AG04449 (cell line): ENCODE measurements at places on chromosomes 6 and 20.

DNA sequence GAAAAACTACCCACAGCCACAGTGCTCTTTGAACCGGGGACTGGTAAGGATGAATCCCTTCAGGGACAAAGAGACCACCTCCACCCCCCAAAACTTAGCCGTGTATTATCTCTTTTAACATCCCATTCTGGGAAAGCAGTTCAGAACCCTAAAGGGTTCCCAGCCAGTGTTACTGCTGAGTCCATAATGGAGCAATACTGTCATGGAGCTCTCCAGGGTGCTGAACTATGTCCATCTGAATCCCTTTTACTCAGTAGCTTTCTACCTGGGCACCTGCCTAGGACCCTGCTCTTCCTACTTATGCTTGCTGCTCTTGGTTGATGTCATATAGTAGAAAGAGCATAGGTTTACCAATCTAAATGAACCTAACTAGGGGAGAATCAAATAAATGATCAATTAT lies 22.3 kb upstream of the SAYSD1 start:
- no peak for DNase-seq

GRCh38 chr20:54149765-54150264 lies 24.0 kb downstream of the CYP24A1 start:
- no peak for DNase-seq

- DNase-seq, result no peak
These were observed 496 bp upstream of the BEND3 start for GRCh38 chr6:107115695-107116327.

GRCh38 chr20:36408219-36408618 lies 102.1 kb downstream of the DLGAP4 start:
- DNase-seq, result no peak

DNA sequence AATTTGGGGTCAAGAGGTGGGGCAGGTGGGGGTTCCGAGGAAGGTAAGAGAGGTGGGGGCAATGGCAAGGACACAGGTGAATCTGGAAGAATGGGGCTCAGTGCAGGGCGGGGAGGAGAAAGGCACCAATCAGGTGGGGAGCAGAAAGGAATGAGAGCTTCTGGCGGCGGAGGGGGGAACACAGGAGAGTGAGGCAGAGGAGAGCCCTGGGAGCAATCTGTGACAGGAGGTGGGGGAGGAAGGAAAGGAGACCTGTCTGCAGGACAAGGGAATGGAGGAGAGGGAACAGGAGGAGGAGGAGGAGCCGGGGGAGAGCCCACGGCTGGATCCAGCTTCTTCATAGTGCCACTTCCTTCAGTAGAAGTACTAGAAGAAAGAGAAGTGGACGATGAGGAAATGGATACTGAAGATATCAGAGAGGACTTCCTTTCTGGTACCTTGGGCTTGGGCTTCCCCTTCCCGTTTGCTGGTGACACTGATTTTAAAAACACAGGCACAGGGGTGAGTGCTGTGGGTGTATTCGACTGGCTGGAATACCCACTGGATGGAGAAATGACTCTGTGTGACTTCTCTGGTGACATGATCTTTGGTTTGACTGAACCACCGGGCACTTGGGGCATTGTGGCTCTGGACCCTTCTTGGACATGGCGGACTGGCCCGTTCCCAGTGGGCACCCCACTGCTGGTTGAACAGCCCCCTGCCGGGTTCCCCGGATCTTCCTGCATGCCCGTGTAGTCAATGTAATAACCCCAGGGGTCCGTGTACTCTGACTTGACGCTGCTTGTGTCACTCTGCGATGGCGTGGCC lies 27.4 kb downstream of the HEBP2 start:
- no peak for DNase-seq

DNA sequence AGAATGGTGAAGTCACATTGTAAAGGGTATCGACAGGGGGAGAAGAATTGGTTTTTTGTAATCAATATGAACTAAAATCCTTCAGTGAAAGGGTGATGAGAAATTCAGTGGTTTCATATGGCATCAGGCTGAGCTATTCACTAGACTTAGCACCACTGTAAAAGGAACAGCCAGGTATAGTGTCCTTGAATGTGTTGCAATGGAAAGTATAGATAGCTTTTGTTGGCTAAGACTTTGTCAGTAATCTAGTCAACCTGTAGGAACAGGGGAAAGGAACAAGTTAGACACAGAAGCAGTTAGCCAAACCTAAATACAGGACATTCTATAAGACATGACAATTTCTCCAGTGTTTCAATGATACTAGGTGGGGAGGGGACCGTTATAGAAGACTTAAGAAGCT lies 172.6 kb upstream of the MOCS1 start:
- no peak for DNase-seq

GRCh38 chr20:13610184-13610583 lies 28.5 kb downstream of the TASP1 start:
- no peak for DNase-seq

- no peak for DNase-seq
These were observed 128.7 kb downstream of the EYA4 start for GRCh38 chr6:133369773-133370272.

DNA sequence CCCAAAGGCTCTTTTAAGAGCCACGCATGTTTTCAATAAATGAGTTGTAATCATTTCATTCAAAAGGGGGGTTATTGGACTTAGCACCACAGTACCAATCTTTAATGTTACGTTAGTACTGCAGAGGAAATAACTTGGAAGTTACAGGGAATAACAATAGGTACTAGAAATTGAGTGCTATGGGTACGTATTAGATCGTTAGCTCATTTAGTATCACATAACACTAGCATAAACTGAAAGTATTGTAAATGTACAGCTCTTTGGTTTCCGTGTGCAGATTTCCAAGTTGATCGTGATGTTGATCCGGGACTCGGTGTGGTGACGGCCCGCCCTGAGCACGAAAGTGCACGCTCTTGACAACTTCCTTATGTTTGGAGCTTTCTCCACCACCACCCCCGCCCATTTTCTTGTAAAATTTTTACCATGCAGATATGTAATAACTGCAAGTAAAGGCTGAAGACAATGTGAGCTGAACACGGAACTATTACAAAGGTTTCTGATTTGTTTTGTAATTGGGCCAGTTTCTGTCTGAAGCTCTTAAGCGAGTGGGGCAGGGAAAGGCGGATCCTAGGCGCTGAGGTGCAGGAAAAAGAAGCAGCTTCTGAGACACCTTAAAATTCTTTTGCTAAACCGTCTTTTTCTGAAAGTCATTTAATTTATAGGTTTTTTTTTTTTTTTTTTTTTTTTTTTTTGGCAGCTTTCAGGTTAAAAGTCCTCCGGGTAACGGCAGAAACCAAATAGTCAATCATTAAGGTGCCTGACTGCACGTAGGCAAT lies 71.5 kb downstream of the HFE start:
- no peak for DNase-seq

- no peak for DNase-seq
These were observed 45.4 kb upstream of the AIG1 start for GRCh38 chr6:143015300-143015706.

GRCh38 chr6:160048471-160048870 lies 73.1 kb upstream of the SLC22A1 start:
- no peak for DNase-seq

- DNase-seq, result no peak
These were observed 12.4 kb upstream of the KIAA1755 start for GRCh38 chr20:38272961-38273360.

GRCh38 chr6:150211700-150212511 lies 69.1 kb downstream of the PPP1R14C start:
- no peak for DNase-seq

DNA sequence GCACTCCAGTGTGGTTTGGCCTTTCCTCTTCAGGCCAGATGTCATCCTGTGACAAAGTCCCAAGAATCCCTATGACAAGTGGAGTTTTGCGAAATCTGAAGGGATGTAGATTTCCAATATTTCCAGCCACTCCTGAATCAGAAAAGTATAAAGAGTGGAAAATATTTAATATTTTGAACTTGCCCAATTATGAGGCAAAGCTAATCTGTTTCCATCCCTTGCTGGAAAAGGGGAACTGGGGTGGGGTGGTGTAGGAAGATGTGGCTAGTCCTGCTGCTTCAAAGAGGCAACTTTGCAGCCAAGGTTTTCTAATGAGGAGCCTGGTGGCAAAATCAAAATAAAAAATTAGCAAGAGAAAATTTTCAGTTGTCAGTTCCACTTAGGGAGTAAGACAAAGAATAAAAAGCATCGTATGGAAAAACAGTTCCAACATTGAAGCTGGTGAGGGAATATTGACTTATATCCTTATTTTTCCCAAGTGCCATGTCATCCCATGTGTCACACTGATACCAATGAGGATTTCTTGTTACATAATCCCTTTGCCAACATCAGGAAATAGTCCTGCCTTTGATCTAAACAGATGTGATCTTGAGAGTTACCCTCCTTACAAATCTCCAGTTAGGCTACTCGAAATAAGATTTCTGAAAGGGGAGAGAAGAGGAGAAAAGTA lies 480.0 kb upstream of the JARID2 start:
- DNase-seq, result no peak

GRCh38 chr6:31308050-31308844 lies 36.4 kb upstream of the HLA-C start:
- DNase-seq, result no peak

DNA sequence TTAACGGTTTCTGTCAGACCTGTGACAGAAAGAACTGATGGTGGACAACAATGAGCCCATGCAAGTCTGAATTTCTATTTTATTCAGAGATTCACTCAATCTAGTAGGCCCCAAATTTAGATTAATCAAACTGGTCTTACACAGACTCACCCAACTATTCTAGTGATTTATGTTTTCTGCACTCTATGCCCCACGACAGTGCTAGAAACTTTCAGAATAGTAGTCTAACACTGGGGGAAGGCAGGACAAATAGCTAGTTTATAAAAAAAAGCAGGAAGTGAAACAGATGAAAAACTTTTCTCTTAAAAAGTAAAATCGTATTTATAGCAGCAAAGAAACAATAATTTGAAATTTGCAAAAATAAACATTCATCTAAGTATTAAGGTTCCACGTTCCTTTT lies 5.0 kb downstream of the TCP11 start:
- no peak for DNase-seq

DNA sequence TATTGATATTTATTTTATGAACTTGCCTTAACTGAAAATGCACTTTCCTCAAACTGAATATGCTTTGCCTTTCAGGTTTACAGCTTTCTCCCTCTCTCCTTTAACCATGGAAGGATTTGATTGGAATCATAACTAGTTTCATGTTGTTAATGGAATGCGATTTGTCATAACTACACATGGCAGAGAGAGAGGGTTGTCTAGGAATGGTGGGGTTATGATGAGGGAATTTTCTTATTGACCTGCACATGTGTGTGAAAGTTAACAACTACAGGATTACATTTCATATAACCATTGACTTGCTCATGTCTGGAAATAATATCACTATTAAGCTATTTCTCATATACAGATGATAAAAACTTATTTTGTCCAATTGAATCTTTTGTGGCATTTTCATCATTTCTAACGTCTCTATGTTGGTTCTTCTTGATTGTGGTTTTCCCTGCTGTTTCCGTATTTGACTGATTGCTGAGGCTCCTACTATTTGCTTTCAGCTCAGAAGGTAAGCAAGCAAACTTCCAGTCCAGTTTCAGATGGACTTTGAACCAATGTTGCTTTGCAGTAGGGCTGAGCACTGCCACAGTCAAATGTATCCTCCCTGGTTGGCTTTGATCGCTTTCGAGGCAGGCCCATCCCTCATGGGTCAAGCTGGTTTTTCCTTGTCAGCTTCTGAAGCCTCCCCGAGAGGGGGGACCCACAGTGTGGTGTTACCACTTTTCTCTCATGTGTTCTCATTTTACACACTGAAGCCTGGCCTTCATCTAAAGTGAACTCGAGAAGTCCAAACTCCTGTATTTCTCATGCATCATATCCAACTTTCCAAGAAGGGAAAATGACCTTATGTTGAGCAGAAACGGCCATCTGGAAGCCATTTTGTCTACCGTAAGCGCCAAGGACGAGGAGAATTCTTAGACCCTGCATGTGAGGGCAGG lies 7.6 kb upstream of the CCN2 start:
- no peak for DNase-seq

DNA sequence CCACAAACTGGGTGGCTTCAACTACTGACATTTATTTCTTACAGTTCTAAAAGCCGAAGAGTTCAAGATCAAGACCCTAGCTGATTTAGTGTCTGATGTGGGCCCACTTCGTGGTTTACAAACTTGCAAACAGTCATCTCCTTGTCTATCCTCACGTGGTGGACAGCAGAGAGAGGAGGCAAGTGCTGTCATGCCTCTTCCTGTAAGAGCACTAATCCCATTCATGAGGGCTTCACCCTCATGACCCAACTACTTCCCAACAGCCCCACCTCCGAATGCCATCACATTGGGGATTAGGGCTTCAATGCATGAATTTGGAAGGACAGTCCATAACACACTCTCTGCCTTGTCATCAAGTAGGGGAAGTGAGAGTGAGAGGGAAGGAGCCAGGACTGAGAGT lies 15.6 kb upstream of the ISM1 start:
- no peak for DNase-seq

DNA sequence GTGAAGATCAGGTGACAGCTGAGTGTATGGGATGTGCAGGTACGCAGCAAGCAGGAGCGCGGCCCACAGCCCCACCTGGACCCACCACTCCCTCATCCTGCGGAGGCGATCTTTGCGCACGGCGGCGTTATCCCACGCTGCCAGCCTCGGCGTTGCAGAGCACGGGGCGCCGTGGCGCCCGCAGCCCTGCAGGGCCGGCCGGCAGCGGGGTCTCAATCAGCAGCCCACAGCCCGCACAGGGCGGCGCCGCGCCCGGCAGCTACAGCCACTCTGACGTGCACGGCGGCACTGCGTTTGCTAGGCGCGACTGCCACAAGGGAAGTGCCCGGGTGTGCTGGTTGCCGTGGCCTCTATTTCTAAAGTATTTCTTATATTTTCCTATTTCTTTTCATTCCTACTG lies 46.9 kb downstream of the LAMA2 start:
- no peak for DNase-seq

- no peak for DNase-seq
These were observed 105.2 kb downstream of the NFATC2 start for GRCh38 chr20:51437182-51437924.

GRCh38 chr20:22248051-22248667 lies 336.2 kb downstream of the FOXA2 start:
- DNase-seq, result no peak

GRCh38 chr6:50543666-50544065 lies 169.7 kb upstream of the TFAP2D start:
- DNase-seq, result no peak

- no peak for DNase-seq
These were observed 16.4 kb downstream of the RREB1 start for GRCh38 chr6:7124114-7124513.

GRCh38 chr20:64158346-64159285 lies 5.6 kb upstream of the MYT1 start:
- no peak for DNase-seq

DNA sequence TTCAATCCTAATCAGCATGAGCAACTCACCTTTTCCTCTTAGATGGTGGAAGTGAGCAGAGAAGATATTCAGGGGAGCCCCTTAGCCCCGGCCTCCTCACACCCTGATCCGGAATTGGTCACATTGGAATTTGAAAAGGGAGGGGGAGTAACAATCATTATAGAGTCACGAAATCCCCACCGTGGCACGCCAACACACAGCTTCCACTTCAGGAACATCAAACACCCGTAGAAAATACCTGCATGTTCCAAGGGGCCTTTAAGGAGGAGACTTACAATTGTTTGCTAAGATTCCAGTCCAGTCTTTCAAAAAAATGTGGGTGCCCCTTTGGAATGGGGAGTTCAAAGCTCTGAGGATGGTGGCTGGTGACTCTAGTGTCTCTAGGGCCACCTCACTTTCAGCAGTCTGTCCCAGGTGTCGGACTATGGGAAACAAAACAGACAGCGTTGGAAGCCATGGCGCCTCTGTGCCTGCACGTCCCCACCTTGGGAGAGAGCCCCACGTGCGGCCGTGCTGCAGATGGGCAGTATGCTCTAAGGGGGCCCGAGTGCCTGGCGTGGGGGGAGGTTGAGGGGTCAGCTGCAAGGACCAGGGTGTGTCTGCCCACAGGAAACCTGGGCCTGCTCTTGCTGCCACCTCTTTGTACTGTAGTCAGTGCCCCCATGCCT lies 2.4 kb downstream of the CD93 start:
- DNase-seq, result no peak
